Head of caudate nucleus (tissue), 42 donors: ENCODE measurements at places on chromosomes 6 and 20.

DNA sequence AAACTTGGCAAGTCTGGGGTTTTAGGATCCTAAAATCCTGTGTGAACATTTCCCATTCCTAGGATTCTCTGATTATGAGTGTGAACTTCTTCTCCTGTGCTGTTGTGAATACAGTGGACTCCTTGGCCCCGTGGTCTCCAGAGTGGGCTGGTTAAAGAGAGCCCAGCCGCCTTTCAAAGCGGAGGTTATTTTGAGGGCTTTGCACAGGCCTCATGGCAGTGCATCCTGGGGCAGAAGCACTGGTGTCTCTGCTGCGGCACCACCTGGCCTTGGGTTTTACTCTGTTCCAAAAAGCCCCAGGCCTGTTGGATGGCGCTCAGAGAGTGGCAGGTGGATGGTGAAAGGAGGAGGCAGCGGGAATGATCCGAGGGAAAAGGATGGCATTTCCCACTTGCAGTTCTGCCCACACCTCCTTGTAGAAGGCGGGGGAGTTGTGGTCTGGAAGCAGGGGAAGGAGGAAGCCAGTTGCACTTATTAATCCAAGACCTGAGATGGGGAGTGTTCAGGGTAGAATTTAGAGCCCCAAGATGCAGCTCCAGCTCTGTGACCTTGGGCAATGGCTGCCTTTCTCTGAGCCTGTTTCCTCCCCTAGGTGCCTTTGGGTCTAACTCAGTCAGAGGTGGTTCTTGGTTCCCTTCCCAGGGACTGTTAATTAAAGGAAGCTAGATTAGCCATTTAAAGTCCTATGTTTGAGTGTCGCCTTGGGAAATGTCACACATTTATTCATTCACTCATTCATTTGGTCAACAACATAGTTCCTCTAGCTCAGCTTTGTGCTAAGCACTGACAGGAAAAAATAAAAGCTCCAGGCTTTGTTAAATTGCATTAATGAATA lies 22.4 kb downstream of the MMP24 start:
- no peak for DNase-seq

DNA sequence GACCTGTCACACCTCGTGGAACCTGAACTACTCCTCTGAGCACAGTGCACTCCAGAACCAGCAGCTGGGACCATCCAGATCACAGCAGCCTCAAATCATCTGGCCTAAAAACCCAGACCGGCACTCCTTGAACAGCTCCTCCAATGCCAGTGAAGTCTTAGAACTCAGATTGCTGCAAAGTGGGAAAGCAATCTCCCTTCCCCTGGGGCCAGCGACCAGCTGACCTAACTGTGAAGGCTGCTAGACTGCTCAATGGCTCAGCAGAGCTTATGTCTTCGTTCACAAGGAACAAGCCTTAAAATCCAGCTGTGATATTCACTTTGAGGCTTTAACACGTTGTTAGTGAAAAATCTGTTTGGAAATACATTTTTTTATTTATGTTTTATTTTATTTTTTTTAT lies 243.2 kb downstream of the ANKRD60 start:
- DNase-seq, result no peak

DNA sequence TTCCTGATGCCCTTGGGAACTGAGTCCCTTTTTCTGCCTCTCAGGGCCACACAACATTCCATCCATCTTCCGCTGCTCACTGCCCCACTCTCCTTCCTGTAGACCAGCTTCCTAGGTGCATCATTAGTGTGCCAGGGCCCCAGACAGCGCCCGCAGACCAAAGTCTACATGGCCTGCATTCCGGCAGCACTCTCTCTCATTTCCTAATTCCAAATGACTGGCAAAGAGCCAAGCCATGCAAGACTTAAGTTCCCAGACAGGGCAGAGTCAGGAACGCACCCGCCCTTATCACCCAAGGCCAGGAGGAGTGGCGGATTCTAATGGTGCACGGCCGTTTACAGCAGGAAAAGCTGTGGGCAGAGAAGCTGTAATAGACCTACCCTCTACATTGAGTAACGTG lies 159.8 kb upstream of the ARID1B start:
- no peak for DNase-seq

GRCh38 chr20:16966276-16966880 lies 218.2 kb downstream of the OTOR start:
- DNase-seq, result no peak

- no peak for DNase-seq
Observed at GRCh38 chr6:131825946-131826345, 18.1 kb downstream of the ENPP1 start.

GRCh38 chr20:58790454-58790853 lies 60.2 kb downstream of the GNAS-AS1 start:
- no peak for DNase-seq

- DNase-seq, result no peak
Observed at GRCh38 chr6:154161689-154162088, 122.6 kb downstream of the OPRM1 start.

- DNase-seq, result no peak
Observed at GRCh38 chr20:44083220-44083933, 103.6 kb downstream of the JPH2 start.

DNA sequence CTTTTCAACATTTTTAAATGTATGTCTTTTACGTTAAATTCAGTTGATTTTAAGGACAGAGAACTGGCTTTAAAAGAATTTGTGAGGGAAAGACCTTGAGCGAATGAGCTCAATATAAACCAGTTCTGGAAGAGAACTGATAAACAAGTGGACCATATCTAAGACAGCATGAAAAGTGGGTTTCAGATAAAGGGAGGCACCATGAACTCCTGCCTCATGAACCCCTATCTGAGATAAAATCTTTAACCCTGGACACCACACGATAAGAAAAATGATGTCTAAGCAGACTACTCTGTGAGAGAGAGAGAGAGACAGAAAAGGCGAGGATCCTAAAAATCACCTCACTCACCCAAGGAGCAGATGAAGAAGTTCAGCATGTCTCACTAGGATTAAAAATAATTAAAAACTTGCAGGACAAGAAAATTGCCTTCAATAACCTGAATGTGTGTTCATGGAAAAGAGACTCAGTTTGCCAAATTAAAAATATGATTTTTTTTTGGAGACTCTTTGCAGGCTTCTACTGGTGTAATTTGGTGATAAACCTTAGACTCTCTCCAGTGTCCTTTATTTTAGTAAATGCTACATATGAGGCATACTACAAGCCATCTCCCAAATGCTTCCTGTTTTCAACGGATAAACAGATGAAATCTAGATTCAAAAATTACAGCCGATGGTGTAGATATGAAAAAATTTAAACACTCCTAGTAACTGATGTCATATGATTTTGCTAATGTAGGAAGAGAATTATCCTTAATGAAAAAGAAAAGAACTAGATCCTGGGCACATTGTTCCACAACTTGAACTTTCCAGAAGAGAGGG lies 299.5 kb downstream of the ADGB start:
- DNase-seq, result no peak

DNA sequence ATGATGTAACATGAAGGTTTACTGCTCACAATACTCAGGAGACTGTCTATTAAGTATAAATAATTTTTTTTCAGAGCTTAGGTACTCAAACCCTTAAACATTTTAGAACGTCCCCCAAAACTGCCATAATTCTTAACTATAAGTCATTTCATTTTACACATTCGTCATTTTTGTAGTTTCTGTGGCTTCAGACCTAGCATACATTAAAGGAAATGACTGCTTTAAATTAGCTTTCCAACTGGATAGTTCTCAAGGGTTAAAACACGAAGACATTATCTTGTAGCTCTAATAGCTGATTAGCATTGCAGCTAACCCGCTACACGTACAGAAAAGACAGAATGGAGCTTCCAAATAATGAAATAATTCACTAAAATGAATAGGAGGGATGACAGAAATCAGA lies 24.9 kb upstream of the PLN start:
- DNase-seq, result no peak

DNA sequence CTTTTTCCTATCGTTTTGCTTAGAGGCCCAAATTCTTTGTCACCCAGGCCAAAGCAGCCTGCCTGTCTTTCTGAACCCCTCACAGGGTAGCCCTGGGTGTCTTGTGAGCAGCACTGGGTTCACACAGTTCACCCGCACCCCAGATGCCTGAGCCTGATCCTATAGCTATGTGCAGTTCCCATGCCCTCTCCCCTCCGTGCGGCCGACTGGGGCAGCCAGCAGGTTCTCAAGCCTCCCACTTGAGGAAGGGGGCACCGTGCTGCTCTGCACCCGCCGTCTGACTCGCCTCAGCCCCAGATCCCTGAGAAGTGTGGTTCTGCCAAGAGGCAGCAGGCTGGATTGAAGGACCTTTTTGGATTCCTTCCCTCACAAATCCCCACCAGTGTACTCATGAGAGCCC lies 89.0 kb downstream of the PSMB1 start:
- no peak for DNase-seq

- DNase-seq, result no peak
Observed at GRCh38 chr20:1633535-1633934, 13.7 kb upstream of the SIRPB1 start.

DNA sequence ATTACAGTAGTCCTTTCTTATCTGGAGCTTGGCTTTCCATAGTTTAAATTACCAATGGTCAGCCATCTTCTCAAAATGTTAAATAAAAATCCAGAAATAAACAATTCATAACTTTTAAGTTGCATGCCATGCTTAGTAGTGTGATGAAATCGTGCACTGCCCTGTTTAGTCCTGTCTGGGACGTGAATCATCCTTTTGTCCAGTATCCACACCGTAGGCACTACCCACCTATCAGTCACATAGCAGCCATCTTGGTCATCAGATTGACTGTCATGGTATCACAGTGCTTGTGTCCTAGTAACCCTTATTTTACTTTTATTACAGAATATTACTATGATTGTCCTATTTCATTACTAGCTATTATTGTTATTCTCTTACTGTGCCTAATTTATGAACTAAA lies 924.1 kb downstream of the EYS start:
- no peak for DNase-seq

- DNase-seq, result no peak
Observed at GRCh38 chr6:85516168-85516567, 66.3 kb downstream of the NT5E start.

- DNase-seq, result no peak
Observed at GRCh38 chr6:1094306-1094705, 217.6 kb upstream of the FOXQ1 start.

DNA sequence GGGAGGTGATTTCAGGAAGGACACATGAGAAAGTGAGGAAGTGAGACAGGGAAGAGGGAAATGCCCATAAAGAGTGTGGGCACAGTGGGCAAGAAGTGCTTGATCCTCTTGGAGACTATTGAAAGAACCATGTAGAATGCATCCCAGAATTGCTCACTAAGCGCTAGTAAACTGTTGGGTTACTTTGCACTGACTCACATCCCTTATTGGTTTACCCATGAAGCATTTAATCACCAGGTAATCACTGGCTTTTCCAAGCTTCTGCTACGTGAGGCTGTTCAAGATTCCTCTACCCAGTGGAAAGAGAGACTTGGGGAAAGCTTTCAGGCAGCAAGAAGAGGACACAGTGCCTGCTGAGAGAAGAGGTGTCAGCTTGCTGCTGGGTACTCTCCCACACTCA lies 410.0 kb upstream of the JAG1 start:
- no peak for DNase-seq

DNA sequence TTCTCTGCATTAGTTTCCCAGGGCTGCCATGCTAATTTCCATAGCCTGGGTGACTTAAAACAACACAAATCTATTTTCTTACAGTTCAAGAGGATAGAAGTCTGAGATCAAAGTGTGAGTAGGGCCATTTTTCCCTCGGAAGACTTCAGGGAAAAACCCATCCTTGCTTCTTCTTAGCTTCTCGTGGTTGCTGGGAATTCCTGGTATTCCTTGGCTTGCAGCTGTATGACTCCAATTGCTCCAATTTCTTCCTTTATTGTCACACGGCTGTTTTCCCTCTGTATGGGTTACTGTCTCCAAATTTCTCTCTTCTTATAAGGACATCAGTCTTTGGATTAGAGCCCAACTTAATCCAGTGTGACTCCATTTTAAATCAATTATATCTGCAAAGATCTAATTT lies 128.4 kb upstream of the JAG1 start:
- no peak for DNase-seq

DNA sequence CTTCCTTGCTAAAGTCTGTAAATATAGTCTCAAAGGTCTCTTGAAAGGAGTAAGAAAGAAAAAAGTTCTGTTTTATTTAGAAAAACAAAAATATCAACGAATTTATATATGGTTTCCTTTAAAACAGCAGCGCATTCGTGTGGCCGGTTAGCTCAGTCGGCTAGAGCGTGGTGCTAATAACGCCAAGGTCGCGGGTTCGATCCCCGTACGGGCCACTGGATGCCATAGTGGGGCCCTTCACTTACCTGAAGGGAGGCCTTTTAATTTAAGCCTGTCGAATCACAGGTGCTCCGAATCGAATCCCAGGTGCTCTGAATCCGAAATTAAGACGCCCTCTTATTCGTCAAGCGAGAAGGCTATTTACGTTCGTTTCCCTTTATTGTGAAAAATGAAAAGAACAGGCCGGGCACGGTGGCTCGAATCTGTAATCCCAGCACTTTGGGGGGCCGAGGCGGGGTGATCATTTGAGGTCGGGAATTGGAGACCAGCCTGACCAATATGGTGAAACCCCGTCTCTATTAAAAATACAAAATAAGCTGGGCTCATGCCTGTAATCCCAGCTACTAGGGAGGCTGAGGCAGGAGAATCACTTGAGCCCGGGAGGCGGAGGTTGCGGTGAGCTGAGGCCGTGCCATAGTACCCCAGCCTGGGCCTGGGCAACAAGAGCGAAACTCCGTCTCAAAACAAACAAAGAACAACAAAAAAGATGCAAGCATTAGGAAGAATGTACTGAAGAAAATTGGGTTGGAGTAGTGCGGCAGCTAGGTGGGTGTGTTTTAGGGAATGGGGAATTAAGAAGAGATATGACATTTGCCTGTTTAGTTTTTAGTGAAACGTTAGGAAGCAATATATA lies 195.8 kb upstream of the ZNF184 start:
- no peak for DNase-seq

GRCh38 chr20:1817577-1818211 lies 77.5 kb upstream of the SIRPA start:
- DNase-seq, result no peak

GRCh38 chr6:157314705-157315321 lies 8.5 kb downstream of the TMEM242 start:
- DNase-seq, result no peak

DNA sequence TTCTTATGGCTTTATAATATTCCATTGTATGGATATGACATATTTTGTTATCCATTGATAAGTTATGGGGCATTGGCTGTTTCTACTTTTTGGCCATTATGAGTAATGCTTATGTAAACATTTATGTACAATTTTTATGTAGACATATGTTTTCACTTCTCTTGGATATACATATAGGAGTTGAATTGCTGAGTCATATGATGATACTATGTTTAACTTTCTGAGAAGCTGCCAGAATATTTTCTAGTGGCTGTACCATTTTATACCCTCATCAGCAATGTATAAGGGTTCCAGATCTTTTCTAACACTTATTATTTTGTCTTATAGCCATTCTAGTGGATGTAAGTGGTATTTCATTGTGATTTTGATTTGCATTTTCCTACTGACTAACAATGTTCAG lies 23.1 kb downstream of the OTOR start:
- no peak for DNase-seq

GRCh38 chr20:25198663-25199383 lies 3.3 kb downstream of the ENTPD6 start:
- peak; percentile 75 for DNase-seq

GRCh38 chr6:166266336-166266735 lies 41.9 kb downstream of the PRR18 start:
- no peak for DNase-seq

GRCh38 chr20:46683011-46683667 lies 6.1 kb downstream of the TP53RK start:
- DNase-seq, result no peak

- no peak for DNase-seq
Observed at GRCh38 chr6:108669673-108670072, 109.0 kb downstream of the FOXO3 start.
